ENCODE measurements at places on chromosomes 16 and 17.

DNA sequence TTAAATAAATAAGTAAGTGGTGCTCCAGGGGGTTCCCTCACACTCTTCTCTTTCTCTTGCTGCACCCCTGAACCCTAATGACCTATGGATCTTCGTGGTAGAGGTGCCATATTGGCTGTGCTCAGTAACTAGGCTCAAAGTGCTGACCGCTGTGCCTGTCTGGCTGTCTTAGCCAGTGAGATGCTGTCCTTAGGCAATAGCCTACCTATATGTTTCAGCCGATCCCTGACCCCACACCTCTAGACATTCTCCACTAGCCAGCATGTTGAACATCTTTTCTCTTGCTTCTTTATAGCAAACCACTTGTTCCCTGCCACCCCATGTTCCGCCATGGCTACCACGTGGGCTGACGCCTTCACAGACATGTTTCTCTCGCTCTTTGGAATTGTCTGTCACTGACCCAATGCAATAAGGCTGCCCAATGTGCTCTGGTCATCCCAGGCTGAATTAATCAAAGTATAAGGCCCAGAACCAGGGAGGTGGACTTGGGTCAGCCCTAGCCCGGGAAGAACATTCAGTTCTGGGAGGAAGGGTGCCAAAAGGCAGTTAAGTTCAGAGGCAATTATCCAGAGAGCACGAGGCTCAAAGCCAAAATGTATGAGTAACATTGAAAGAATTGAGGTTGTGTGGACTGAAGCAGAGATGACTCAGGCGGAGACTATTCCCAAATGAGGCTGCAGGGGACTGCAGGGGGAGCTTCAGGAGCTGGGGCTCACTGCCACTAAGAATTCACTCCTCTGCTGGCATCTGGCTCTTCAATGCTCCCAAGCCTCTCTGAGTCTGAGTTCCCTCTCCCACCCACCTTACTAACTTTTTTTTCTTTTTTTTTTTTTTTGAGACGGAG is 28.7 kb upstream of the TNRC6A start:
- peak; percentile 99 for DNase-seq

- DNase-seq = peak; percentile 14
Observed at GRCh38 chr17:77068915-77069314, 71.9 kb upstream of the SEC14L1 start.

DNA sequence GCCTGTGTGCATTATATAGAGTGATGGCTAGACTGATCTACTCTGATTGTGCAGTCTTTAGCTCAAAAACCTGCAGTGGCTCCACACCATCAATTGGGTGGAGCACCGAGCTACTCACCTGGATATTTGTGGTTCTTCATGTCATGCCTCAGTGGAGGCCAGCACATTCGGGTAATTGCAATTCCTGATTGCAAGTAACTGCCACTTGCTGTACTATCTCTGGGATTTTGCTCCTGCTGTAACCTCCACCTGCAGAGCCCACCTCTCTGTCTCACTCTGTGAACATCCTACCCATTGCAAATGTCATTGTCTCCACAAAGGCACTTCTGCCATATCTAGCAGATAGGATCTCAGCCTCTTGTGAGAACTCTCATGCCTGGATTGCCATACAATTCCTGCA is 1.7 kb upstream of the CCL1 start:
- DNase-seq = no peak

GRCh38 chr17:13044572-13045065 is 26.8 kb upstream of the ELAC2 start:
- peak; percentile 44 for DNase-seq

GRCh38 chr17:36464765-36465088 is 21.8 kb upstream of the ZNHIT3 start:
- no peak for DNase-seq

GRCh38 chr16:82345318-82345717 is 175.3 kb upstream of the MPHOSPH6 start:
- DNase-seq = no peak

GRCh38 chr16:53081032-53081424 is 26.2 kb downstream of the CHD9 start:
- DNase-seq = no peak

GRCh38 chr17:36934144-36934691 is 3.1 kb upstream of the LHX1 start:
- no peak for DNase-seq
